ENCODE measurements at places on chromosomes 13 and 19.

DNA sequence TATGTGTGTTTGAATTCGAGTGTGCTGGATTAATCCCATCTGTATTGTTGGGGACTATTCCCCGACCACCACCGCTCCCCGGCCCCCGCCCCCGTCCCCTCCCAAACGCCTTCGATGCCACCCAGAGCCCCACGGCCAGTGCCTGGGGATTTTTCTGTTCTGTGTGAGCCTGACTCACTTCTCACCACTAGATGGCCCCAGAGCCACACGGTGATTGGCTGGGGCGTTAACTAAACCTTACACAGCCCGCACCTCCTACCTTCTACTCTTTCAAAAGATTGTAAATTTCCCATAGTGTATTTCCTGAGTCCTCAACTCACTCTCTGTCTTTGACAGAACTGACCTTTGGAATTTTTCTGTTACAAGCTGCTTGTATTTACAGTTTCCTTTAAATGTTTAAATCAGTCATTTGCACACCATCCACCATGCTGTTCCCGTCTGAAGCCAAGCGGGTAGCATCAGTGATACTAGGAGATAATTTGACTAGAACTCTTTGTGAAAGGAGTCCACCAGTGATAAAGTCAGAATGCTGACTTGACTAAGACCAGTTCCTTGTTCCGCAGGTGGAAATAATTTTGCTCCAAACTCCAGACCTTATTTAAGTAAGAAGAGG, 61.4 kb downstream of the RFX2 start:
- peak; percentile 75 for DNase-seq

- DNase-seq: no peak
Measured at GRCh38 chr13:105587786-105588185, 947.7 kb downstream of the EFNB2 start.

GRCh38 chr19:48094129-48094854, 16.3 kb downstream of the PLA2G4C start:
- no peak for DNase-seq

GRCh38 chr13:57858376-57858775, 226.8 kb downstream of the PCDH17 start:
- no peak for DNase-seq

GRCh38 chr13:27919659-27919933, 204 bp upstream of the PDX1 start:
- no peak for DNase-seq

GRCh38 chr19:49543032-49543431, 15.2 kb downstream of the RCN3 start:
- DNase-seq: no peak

DNA sequence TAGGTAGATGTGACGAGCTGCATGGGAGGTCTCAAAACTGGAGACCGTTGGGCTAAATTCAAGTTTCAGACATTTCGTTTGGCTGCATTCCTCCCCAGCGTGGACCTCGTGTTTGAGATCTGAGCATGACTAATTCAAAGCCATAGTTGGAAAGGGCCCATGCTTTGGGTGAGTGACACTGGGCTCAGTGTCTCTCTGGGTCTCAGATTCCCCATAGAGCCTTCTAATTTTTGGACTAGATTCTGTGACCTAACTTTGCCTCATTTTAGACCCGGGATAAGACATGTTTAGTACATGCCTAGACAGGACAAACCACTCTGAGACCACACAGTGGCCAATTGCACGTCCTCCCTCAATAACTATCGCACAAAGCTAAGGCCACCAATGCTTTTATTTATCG, 16.6 kb downstream of the CKM start:
- DNase-seq: no peak

DNA sequence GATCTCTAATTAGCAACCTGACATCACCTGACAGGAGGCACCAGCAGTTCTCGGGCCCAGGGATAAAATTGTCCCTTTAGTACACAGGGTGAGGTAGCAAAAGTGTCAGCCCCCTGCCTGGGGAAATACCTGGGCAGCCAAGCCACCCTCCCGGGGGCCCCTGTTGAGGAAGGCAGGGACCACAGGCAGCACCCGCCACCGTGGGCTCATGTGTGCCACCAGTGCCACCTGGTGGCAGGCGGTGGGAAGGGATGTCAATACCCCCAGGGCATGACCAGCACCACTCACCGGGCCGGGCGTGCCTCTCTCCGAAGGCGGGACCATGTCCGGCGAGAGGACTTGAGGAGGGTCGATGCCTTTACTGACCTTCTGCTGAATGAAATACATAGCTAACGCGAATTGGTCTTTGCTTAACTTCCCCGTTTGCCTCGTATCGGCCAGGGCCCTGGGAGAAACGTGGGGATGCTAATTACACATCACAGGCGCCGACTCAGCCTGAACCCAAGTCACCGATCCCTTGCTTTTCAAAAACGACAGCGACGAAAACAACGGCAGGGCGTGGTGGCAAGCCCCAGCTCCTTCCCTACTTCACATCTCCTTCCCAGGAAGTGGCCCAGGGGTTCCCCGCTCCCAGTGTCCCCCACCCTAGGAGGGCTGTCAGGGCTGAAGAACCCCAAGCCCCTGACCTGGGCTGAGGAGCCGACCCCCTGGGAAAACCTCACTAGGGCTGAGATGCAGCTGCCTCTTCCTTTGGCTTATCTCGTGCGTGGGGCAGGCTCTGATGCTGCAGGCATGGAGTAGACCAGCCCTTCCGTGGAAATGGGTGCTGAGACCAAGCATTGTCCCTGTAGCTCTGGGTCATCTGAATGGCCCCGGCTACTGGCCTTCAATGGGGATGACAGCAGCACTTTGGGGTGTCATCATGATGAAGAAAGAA, 53.8 kb downstream of the EPS15L1 start:
- peak; percentile 73 for DNase-seq

DNA sequence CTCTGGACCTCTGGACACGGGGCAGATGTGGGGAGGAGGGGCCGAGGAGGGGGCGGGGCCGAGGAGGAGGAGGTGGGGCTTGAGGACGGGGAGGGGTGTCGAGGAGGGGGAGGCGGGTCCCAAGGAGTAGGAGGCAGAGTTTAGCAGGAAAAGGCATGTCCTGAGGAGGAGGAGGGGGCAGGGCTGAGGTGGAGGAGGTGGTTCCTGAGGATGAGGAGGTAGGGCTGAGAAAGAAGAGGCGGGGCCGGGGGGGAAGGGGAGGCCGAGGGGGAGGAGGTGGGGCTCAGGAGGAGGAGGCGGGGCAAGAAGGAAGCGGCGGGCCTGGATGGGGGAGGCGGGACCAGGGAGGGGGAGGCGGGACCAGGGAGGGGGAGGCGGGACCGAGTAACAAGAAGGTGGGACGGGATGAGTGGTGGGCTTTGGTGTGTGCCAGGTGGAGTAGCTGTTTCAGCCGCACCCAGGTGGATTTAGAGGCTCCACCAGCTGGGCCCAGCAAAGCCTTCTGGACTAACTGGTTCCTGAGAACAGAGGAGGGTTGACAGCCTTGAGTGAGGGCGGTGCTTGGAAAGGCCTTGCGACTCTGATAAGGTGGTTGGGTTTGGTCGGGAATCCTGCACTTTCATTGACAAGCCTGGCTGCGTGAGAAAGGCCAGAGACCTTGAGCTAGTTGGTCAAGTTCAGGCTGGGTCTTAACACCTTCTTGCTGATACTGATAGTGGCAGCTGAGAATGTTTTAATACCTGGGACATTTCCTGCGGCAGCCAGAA, 7.7 kb downstream of the TECR start:
- peak; percentile 40 for DNase-seq

DNA sequence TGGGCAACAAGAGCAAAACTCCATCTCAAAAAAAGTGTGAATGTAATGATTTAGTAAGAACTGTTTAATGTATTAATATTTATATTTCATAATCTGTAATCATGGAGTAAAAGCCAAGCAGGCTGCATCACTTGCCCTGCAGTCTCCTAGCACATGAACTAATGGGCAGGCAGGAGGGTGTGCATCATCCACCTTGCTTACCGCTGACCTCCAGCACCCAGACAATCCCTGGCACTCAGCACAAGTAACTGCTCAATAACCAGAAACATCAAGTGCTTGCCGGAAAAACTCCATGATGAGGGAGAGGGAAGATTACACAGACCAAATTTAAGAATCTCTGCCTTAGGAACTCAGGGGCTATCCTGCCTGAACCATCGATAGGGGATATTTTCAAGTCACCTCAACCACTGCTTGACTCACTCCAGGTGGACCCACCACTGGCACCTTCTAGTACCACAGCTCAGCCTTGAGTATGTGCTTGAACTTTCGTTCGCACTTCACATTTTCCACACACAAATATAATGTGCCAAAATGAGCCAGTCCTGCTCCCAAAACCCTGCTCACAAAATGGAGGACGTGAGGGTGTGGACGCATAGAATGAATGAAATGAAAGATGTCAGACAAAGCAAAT, 18.6 kb downstream of the BRD4 start:
- no peak for DNase-seq

DNA sequence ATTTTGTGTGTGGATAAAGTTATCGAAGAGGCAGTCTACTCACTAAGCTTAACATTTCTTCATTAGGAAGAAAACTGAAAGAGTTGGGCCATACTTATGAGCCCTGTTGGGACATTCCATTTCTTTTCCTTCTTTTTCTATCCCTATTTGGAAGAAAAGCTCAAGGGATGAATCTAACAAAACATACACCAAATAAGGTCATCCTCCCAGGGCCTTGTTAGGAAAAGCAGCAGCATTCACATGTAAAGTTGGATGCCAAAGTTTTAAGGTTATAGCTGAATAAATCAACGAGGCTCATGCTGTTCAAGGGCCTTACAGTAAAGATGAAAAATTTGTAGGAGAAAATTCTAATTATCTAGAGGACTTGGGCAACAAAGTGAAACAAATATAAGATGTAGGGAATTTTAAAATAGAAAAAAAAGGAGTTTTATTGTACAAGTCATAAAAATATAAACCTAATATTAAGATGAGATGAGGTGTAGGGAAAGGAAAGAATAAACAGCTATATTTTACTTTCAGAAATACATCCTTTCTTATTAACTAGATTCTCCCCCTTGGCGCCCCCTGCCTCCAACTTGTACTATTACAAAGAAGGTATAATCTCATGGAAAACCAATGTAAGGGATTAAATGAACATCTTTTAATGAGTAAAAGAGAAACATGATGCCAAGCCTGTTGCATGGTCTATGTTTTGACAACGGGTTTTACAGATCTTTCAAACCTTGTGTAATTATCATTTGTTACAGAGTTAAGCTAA, 160.4 kb downstream of the PCDH20 start:
- DNase-seq: no peak

GRCh38 chr19:5990289-5990797, 12.4 kb upstream of the RANBP3 start:
- no peak for DNase-seq

- no peak for DNase-seq
Measured at GRCh38 chr19:1455002-1455335, 5.0 kb downstream of the APC2 start.

DNA sequence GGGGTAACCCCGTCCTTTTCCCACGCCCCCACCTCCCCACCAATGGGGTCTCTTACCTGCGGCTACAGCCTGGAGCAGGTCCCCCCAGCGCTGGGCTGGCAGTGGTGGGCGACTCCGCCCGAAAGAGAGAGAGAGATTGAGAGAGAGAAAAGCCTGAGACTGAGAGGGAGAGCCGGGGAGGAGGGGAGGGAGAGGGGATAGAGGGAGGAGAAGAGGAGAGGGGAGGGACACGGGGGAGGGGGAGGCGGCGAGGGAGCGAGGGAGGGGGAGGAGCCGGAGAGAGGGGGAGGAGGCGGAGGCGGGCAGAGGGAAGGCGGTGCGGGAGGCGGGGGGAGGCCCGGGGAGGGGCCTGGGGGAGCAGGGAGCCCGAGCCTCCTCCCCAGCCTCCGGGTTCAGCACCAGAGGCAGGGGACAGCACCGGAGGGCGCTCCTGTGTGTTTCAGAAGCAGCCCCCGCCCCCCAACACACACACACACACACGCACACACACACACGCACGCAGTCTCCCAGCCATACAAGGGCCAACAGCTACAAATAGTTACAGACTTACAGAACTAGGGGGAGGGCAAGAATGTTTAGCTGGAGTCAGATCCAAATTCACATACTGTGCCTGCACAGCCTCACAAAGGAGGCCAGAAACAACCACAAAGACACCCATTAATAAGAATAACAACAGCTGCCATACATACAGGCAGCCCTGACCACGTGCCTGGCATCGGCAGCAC, at the start of gene SLC8A2:
TSS of gene SLC8A2 (minus strand) at position 161 of the 725 bp plus-strand sequence. CDS start 5,490 bp downstream, outside the sequence.
- DNase-seq: peak; percentile 62

Measured in activated CD4-positive, alpha-beta T cell treated with anti-CD3 and anti-CD28 coated beads, Interleukin-2, amount 50 U/mL, for 1 hour (primary cell).